ENCODE measurements at places on chromosomes 11 and 22.

- no peak for DNase-seq
Measured at GRCh38 chr22:25354456-25354855, 135.0 kb downstream of the CRYBB2 start.

- DNase-seq, result no peak
Measured at GRCh38 chr22:20758688-20759087, 15.2 kb upstream of the SERPIND1 start.

DNA sequence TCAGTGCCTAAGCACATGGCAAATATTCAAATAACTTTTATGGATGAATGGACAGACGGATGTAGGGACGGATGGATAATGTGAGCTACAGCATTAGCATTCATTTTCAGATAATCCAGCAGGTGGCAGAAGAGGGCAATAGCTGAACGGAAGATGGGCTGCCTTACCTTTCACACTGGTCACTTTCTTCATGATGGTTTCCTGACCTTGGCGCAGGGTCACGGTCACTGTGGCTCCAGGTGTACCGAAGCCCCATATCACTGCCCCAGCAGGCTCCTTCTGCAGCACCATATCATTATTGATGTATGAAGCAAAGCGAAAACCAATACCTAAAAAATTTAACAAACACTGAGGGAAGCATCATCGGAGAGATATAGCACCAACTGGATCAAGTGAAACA, 4.3 kb downstream of the SIAE start:
- peak; percentile 28 for DNase-seq

- DNase-seq, result peak; percentile 53
Measured at GRCh38 chr11:2839395-2839943, 46.1 kb downstream of the CDKN1C start.

DNA sequence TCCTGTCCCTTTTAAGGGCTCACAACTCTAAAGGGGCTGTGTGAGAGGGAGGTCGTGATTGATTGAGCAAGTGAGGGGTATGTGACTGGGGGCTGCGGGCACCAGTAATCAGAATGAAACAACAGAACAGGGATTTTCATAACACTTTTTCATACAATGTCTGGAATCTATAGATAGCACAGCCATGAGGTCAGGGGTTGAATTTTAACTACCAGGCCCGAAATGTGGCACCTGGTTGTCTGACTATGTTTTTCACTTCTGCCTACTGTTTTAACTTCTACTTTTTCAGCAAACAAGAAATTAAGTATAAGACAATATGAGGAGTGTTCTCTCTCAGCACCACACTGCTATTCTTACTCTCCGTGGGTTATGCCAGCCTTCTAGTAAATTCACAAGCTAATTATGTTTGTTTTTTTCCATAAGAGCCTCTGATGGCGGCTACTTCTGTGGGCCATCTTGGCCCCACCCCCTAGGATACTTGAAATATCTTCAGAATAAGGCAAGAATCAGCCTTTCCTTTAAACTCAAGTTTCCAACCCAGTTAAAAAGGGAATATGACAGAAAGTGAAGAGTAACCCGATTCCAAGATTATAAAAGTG, 552.8 kb upstream of the CHORDC1 start:
- no peak for DNase-seq

- DNase-seq, result peak; percentile 70
Measured at GRCh38 chr11:114257621-114258558, 38.3 kb upstream of the NNMT start.

DNA sequence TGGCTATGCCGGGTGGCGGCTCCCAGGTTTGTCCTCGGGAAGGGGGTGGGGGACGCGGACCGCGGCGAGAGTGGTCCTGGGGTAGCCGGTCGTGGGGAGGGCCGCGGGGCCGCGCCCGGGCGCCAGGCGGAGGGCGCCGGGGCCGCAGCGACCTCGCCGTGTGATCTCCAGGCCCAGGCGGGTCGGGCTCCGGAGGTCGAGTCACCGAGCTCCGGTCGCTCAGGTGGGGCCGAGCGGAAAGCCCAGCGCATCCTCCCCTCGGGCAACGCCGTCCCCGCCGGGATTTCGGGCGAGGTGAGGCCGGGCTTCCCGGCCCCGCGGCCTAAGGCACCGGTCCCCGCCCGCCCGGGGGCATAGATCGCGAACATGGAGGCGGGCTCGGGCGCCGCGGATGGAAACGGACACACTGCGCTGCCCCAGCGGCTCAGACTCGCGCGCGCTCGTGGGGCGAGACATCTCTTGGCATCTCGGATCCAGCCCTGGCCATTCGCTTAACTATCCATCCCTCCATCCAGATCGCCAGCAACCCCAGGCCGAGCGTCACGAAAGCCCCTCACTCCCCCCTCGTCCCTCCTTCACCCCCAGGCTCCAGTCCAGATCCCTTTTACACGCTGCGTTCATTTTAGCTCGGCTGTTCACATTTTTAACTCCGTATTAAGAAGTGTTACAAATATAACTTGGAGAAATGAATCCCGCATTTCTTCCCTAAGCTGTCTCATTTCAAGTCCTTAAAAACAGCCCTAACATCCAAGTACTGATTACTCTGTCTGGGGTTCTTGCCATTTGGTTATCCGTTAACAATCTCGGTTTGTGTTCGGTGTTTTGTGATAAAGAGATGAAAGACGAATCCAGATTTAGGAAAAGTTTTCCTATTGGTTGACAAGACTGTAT, 460 bp downstream of the ZC3H12C start:
- DNase-seq, result peak; percentile 10

- no peak for DNase-seq
Measured at GRCh38 chr11:128181088-128181480, 406.3 kb downstream of the ETS1 start.

GRCh38 chr11:11963842-11964773, 44.3 kb downstream of the DKK3 start:
- no peak for DNase-seq

- DNase-seq, result no peak
Measured at GRCh38 chr11:106399076-106399511, 321.6 kb downstream of the AASDHPPT start.

DNA sequence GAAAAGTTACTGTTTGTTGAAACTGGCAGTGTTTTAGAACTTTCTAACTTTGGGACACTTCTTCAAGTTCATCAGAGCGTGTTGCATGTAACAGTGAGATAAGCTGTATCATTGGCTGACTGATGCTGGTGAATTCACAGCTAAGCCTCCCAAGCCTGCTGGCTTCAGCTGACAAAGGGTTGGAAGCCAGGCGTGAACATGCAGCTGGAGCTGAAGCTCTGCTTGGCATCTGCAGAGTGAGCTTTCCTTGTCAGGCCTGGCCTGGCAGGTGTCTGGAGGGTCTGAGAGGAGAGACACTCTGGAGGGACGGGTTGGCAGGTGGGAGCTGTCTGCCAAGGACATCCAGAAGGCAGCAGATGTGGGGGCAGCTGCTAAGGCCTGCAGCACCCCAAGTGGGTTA, 1.5 kb downstream of the AMPD3 start:
- no peak for DNase-seq

GRCh38 chr11:128776424-128777284, 82.8 kb downstream of the FLI1 start:
- DNase-seq, result no peak

GRCh38 chr11:214083-214482, 6.6 kb downstream of the RIC8A start:
- DNase-seq, result no peak

GRCh38 chr22:46367707-46368191, 32.2 kb downstream of the TRMU start:
- DNase-seq, result peak; percentile 95

GRCh38 chr11:78289552-78290292, 101.0 kb downstream of the USP35 start:
- no peak for DNase-seq

DNA sequence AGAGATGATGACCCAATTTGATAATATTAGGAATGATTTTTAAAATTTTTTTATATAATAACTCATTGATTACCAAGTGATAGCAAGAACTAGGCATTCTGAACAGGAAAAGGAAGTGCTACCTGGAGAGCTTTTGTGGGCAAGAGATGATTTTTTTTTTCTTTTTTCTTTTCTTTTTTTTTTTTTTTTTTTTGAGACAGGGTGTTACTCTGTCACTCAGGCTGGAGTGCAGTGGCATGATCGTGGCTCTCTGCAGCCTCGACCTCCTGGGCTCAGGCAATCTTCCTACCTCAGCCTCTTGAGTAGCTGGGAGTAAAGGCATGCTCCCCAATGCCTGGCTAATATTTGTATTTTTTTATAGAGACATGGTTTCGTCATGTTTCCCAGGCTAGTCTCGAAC, 40.4 kb downstream of the TNRC6B start:
- DNase-seq, result no peak

DNA sequence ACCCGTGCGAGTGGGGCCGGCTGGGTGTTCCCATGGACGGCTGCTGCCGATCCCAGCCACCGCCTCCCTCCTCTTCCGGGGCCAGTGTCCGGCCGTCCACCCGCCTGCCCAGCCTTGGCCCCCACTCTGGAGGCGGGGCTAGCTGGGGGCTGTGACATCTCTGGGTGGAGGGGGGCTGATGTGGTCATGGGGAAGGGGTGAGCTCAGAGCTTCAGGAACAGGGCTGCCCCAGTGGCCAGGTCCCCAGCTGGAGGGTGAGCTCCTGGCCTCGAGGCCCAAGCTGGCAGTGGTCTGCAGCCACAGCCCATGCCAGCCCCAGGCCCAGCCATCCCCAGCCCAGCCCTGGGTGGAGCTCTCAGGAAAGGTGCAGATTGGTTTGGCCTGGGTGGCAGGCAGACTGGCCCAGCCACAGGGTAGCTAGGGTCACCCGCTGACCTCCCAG, 2.7 kb downstream of the INS start:
- no peak for DNase-seq

GRCh38 chr11:116403794-116404461, 368.9 kb downstream of the BUD13 start:
- DNase-seq, result no peak

DNA sequence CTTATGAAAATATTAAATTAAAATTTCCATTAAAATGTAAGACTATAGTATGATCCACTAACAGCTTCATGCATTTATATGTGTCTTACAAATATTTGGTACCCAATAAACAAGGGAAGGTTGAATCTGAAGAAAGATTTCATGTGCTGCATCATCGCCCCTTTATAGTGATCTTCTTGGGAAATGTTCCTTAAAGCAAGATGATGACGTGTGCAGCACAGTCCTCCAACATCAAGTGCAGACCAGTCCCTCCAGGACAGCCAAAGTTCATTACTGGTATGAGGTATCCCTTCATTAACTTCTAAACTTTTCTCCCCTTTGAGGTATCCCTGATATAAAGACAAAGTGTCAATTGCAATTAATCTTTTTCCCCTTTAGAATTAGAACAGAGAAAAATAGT, 567.0 kb downstream of the METTL15 start:
- no peak for DNase-seq
